ENCODE measurements at places on chromosomes 13 and 19.

DNA sequence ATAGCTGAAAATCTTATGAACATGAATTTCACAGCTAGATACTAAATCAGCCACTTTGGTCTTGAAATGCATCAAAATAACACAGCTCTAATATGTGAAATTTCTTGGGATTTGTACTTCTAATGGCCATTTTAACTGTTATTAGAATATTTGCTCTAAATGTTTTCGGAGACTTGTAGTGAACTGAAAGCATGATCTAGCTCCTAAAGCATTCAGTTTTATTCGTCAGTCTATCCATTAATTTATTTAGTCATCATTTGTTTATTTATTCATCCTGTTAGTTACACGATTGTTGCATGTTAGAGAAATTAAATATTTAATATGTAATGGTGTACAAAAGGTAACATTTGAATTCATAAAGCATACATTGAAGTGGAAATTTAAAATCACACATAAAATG lies 1132.7 kb downstream of the SLITRK1 start:
- no peak for DNase-seq

GRCh38 chr13:27174766-27175455 lies 3.3 kb upstream of the USP12 start:
- DNase-seq, result no peak

- no peak for DNase-seq
These were observed 7.2 kb downstream of the DOT1L start for GRCh38 chr19:2170987-2171348.

DNA sequence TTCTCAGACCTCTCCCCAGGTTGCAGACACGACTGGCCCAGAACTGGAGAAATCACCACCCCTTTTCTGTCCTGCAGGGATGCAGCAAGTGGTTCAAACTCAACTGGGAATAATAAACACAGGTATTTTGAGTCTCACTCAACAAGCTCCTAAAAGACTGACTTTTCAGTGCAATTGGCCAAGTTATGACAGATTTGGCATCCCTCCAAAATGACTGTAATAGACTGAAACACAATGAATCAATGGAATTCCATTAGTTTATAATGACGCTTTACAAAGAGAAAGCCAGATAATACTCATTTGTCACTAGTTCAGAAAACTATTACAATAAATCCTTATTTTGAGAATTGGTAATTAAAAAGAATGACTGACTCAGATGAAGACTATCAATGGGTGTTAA lies 38.1 kb downstream of the MIPEP start:
- no peak for DNase-seq

GRCh38 chr13:27541386-27541785 lies 78.9 kb downstream of the LNX2 start:
- no peak for DNase-seq

GRCh38 chr19:10517760-10518443 lies 655 bp upstream of the S1PR5 start:
- no peak for DNase-seq

GRCh38 chr19:31863122-31863521 lies 482.3 kb upstream of the ZNF507 start:
- no peak for DNase-seq

DNA sequence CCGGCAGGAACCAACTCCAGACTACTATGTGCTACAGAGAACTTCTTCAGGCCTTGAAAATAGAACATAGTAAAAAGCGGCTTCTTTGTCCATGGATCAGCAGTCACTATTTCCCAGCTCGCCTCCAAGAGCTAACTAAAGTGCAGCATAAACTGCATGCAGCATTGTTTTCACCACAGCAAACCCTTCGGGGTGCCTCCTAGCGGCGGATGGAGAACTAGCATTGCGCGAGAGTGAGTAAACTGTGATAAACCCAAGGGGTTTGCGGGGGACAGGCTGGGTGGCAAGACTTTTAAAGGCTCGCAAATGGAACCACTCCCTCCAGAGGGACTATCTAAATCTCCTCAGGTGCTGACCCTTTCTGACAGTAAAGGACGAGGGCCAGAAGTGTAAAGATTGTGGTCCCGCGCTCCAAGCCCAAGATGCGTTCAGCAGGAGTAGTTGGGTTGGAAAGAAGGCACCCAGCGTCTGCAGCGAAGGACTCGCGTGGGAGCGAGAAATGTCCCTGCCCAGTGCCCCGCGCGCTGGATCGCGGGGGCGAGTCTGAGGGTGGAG lies 21.5 kb upstream of the SGCG start:
- no peak for DNase-seq

GRCh38 chr19:50633359-50633758 lies 6.3 kb downstream of the SYT3 start:
- no peak for DNase-seq

- DNase-seq, result no peak
These were observed 3.6 kb downstream of the C2CD4C start for GRCh38 chr19:405121-405965.

DNA sequence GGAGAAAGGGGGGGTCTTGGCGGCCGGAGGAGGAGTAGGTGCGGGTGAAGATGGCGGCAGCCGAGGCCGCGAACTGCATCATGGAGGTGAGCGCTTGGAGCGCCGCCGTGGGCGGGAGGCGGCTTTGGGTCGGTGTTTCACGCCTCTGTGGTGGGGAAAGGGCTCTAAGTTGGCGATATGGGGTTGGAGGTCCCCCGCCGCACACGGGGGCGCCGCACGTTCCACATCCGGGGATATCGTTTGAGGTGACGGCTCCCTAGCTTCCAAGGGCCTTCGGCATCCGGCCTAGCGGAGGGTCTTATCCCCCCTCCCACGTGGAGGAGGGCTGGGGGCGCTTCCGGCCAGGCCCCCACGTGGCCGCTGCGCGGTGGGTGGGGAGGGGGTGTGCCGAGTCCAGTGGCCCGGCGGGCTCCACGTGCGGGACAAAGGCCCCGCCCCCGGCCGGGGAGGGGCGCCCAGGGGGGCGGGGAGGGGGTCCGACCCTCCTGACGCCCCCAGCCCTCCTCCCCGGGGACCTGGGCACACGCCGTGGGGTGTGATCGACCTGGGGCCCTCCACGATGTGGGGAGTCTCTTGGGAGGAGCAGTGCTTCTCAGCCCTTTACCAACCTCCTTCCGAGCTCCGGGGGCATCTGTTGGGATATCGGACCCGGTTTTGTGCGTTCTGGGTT lies at the start of gene PRMT1:
PRMT1 (plus strand) TSS at position 41 of the 670 bp plus-strand sequence; CDS start at position 51, 10 bp downstream.
- no peak for DNase-seq

DNA sequence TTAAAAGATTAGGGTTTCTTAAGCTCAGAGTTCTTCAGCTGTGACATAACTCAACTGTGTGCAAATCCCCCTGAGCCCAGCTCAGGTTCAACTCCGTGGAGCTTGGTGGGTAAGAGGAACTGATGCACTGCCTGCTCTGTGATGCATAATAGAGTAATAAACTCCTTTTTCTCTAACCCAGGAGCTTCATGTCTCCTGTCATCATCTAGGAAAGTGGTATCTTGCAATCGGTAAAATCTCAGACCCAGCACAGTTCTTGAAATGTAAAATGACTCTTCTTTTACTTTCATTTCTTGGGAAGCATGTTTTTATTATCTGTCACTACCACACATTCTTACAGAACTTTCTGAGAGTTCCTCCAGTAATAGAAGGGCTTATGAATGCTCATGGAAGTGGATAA lies 123.8 kb upstream of the PCDH9 start:
- DNase-seq, result no peak

DNA sequence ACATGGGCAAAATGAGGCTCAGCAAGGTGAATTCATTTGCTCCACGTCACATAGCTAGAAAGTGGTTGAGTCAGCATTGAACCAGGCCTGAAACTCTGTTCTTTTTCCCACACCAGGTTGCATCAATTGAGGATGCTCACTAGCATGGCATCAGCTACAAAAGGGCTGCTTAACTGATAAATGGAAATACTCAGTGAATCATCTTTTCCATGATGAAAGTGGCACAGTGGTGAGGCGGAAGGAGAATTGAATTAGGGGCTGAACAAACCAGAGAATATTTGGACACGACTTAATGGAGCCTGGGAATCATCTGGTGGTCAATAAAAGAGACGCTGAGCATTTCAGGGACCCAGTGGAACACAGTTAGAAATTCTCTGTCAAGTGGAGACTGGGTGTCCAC lies 320.1 kb upstream of the MAB21L1 start:
- no peak for DNase-seq

DNA sequence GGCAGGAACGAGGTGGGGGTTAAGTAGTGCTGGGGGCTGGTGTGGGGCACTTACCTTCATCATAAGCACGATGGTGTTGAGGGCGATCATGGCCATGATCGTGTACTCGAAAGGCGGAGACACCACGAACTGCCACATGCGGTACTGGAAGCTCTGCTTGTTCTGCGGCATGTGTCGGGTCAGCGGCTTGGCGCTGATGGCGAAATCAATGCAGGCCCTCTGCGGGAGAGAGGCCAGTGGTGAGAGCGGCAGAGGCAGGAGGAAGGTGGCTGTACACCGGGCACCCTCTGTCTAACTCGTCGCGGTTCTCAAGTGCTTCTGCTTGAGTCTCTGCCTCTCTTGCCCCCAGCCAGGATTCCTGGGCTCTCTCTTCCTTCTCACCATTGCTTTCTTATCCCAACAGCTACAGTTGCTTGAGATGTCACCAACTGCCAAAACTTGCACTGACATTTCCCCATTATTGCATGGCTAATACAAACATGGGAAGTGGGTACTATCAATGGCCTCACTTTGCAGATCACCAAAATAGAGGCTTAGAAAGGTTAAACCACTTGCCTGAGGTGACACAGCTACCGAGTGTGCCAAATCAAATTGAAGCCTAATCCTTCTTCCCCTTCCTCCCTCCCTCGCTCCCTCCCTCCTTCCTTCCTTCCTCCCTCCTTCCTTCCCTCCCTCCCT lies 105.0 kb downstream of the IER2 start:
- no peak for DNase-seq

DNA sequence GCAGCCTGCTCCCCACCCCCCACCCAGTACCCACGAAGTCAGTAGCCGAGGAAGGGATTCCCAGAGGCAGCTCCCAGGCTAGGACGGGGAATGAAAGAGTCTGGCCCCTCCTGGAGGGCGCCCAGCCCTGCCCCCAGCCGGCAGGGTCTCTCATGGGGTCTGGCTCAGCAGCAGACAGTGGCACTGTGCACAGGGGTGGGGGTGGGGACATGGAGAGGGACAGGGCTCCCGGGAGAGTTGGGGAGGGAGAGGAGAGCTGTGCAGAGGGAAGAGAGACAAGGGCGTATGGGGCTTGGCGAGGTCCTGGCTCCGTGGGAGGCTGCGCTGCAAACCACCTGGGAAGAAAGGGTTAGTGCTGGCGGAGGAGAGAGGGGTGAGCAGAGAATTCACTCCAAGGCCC lies 27.7 kb upstream of the ASF1B start:
- no peak for DNase-seq

DNA sequence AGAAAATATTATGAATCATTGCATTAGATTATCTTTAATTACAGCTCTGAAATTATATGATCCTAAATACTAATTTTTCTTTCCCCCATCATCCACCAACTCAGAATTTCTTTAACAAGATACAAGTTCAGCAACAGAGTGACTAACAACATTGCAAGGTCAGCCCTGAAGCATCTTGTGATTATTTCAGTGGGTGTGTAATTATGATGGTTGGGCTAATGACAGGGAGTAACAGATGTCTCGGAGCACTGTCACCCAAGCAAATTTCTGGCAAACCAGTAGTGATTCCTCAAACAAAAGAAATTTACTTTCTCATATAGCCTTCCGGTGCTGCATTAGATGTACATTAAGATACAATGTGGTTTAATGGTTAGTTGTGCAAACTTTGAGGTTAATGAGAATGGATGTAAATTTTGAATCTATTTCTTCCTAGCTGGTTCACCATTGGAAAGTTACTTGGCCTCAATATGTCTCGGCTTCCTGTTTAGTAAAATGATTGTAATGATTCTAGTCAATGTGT lies 238.9 kb downstream of the ITGBL1 start:
- DNase-seq, result no peak

GRCh38 chr13:20570517-20570916 lies 3.6 kb downstream of the IFT88 start:
- no peak for DNase-seq

- no peak for DNase-seq
These were observed 329.0 kb downstream of the OLFM4 start for GRCh38 chr13:53357582-53357981.

GRCh38 chr19:20079476-20079875 lies 1.7 kb downstream of the ZNF90 start:
- DNase-seq, result no peak

- no peak for DNase-seq
These were observed 4.8 kb downstream of the TSKS start for GRCh38 chr19:49758292-49758691.

- no peak for DNase-seq
These were observed 278.0 kb downstream of the ITGBL1 start for GRCh38 chr13:101730420-101731000.

DNA sequence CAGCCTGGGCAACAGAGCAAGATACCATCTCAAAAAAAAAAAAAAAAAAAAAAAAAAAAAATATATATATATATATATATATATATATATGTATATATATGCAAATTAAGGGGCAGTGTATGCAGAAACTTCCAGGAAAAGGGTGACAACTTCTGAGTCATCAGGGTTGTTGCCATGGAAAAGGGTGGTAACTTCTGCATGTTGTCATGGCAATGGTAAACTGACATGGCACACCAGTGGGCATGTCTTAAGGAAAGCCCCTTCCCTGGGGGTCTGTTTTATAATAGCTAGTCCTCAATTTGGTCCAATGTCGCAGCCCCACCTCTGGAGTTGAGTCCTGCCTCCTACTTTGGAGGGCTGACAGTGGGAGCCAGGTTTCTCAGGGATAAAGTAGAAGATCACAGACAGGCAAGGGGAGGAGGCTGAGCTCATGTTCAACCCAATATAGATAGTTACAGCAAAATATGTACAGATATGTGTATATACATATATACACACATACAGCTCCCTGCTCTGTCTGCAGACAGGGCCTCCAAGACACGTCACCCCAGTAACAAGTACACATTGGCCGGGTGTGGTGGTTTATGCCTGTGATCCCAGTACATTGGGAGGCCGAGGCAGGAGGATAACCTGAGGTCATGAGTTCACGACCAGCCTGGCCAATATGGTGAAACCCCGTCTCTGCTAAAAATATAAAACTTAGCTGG lies 7.2 kb upstream of the FCHO1 start:
- DNase-seq, result no peak
